ENCODE measurements at places on chromosomes 5 and 9. TPM values are rescaled to one million over a fixed set of nuclear protein-coding genes. Genes with fewer than 3 reads are reported as not detected.

The ADCY2 gene
- total RNA-seq = 8.7 TPM

The SOHLH1 gene
- total RNA-seq = not detected

- no peak for DNase-seq
Measured at GRCh38 chr5:131792896-131793295, 3.9 kb downstream of the FNIP1 start.

DNA sequence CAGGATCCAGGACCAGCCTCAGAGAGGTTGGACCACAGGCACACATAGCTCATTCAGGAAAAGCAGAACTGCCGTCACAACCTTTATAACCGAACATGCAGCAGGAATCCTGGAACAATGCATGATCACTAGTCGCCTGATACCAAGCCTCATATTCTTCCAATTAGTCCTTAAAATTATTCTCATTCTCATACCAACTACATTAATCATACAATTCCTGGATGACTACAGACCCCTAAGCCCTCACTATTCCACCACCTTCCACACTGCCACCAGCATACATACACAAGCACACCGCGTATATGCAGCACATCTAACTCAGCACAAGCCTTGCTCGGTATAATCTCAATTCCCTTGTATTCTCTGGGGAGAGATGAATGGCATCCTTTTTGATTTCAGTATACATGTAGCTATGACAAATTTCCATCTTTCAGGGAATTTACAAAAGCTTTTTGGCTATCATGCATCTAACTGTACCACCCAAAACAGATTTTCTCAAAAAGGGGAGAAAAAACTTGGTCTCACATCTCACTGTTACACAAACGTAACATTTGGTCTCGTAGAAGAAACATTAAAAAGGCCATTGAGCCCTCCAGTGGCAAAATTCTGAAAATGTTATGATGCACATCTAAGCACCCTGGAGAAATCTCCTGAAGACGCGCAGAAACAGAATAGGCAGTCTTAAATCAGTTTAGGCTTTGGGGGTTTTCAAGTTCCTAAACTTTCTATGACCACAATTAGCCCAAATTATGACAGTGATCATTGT lies 46.2 kb downstream of the MCTP1 start:
- no peak for DNase-seq

- no peak for DNase-seq
Measured at GRCh38 chr5:24177821-24178220, 467.0 kb downstream of the CDH10 start.

DNA sequence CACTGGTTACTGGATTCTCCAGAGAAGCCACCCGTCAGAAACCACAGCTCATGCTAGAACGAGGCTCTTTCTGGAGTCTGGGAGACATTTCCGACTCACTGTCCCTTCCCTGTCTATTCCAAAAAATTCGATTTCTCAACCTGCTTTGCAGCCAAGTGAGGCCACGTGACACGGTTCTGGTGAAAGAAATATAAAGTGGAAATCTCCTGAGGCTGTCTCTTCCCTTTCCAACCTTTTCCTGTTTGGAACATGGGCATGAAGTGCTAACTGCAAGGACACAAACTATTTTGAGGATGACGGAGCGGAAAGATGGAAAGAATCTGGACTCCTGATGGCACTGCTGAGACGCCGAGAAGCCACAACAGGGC lies 6.1 kb upstream of the PTGS1 start:
- DNase-seq = no peak

- DNase-seq = no peak
Measured at GRCh38 chr9:137387114-137387890, 35.7 kb downstream of the EXD3 start.

DNA sequence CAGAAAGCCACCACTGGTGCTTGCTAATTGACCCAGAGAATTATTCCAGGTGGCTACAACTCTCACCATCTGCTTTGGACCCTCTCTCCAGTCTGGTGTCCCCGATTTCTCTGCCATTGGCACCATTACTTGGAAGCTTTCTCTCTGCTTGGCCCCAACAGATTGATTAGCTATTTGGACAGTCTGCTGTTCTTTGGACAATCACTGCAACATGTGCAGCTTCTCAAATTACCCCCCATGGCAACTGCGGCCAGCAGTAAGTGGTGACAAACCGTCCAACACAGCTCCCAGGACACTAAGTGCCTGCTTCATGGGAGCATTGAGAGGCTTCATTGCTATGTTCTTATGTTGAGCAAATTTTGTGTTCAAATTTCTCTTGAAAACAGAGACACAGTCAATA lies 309.8 kb downstream of the TAF11L14 start:
- DNase-seq = no peak

DNA sequence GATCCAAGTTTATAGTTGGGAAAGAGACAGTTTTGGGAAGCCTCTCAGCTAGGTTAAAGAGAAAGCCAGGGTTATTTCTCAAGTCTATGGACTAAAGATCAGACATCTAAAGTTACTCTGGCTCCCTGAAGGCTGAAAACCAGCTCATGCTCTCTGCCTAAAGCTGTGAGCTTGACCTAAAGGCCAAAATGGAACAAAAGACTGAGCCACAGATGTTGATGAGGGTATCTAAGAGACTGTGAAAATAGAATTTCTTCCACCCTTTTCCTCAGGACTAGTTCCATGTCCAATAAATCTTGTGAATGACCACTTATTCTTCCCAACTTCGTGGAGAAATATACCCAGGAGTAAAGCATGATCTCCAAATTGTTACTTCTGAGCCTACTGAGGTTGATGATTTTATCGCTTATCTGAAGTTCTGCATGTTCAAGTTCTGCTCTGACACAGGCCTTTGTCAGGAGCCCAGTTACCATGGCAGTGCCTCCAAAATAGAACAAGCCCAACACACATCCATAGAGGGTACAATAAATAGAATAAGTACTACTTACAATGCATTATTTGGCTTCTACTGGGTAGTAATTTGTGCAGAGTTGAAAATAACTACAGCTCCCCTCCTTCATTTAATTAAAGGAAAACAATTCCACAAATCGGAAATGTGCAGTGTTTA lies 373.6 kb downstream of the NTRK2 start:
- no peak for DNase-seq

Data from progenitor cell of endocrine pancreas (in vitro differentiated cells).